ENCODE measurements at places on chromosomes 1 and 21.

GRCh38 chr1:119752592-119752991 is 16.1 kb downstream of the HMGCS2 start:
- DNase-seq, result no peak

DNA sequence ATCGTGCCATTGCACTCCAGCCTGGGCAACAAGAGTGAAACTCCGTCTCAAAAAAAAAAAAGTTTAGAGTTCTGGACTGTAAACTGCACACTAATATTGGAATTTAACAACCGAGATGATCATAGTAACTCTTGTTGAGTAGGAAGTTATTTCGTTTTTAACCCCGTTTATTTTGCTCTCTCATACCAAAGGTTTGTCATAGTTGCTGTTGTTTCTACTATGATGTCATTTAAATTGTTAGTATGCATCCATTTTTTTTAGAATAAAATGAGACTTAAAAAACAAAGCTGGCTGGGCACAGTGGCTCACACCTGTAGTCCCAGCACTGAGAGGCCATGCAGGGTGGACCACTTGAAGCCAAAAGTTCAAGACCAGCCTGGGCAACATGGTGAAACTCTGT is 49.3 kb downstream of the DOP1B start:
- no peak for DNase-seq

DNA sequence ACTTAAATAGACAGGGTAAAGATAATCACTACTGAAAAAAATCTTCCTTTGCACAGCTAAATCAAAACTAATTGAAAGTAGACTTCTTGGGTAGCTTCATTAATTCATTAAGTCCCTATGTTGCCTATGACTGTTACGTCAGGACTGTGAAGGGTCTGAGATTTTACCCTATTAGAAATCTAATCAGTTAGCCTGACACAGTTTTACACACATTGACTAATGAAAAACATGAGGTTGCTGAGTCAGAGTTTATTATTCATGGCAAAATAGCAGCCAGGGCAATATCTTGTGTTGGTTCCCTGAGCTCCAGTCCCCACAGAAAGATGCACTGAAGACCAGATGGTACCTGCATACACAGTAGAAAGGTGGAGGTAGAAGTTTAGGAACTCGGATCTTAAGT is 262.5 kb upstream of the ZP4 start:
- no peak for DNase-seq

DNA sequence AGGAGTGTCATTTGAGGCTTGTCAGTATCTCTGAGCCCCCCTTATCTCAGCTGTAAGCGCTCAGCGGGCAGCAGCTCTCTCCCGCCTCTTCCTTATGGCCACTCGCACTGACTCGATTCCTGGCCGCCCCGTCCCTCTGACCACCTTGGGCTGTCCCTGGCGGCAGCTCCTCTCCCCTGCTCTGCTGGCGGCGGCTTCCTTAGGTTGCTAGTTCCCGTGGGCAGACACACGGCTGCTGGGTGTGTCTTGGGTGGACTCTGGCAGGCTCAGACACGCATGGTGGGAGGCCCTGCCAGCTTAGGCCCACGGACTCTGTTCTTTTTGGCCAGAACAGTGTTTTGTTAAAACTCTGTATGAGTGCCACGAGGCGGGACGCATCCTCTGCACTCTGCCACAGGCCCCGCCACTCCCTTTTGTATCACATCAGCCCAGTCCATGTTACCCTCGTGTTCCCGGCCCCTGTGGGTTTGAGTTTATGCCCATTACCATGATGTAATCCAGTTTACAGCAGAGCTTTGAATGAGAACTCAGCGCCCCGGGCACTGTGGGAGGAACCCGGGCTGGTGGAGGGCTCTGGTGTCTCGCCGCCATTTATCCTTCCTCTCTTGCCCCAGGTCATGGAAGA is 45.9 kb downstream of the COQ8A start:
- DNase-seq, result no peak

- no peak for DNase-seq
Measured at GRCh38 chr1:14625996-14626395, 27.5 kb downstream of the KAZN start.

Data from skeletal muscle cell (primary cell).